Mesothelial cell of epicardium (in vitro differentiated cells): ENCODE measurements at places on chromosomes 16 and 17. TPM values are rescaled to one million over a fixed set of nuclear protein-coding genes. Genes with fewer than 3 reads are reported as not detected.
A peak's percentile ranks its signal among the peaks of the same experiment; 100 is the strongest.

WNK4 gene
- 1.3 to 1.8 TPM (median 1.7 TPM) in 3 replicates for total RNA-seq

PPP1R27 gene
- total RNA-seq, result 0.35 TPM in 1 of 3 replicates, not detected in the others

PAFAH1B1 gene
- total RNA-seq, result 141 to 151 TPM (median 144 TPM) in 3 replicates

PRAC1 gene
- total RNA-seq, result 14.0 to 16.8 TPM (median 15.2 TPM) in 3 replicates

CLEC10A gene
- total RNA-seq, result not detected in 3 replicates

FAM234A gene
- total RNA-seq, result 133 to 137 TPM (median 137 TPM) in 3 replicates

SLC5A11 gene
- total RNA-seq, result 0.22 to 0.32 TPM in 2 of 3 replicates, not detected in the other

GRCh38 chr17:69684251-69684650, 269.8 kb downstream of the MAP2K6 start:
- H3K4me3 ChIP-seq, result no peak overlapping the region
- H3K36me3 ChIP-seq, result peaks cover 7% of the 10 kb centered on the region
- H3K27ac ChIP-seq, result no peak overlapping the region
- no peak for DNase-seq
- H3K27me3 ChIP-seq, result no peaks in the 10 kb centered on the region
- no peaks in the 10 kb centered on the region for H3K4me1 ChIP-seq

GRCh38 chr16:64184156-64184555, 937.7 kb downstream of the CDH11 start:
- peaks cover under 1% of the 10 kb centered on the region for H3K36me3 ChIP-seq
- DNase-seq, result no peak
- no peak overlapping the region for H3K4me3 ChIP-seq
- no peaks in the 10 kb centered on the region for H3K4me1 ChIP-seq
- no peaks in the 10 kb centered on the region for H3K27me3 ChIP-seq

DNA sequence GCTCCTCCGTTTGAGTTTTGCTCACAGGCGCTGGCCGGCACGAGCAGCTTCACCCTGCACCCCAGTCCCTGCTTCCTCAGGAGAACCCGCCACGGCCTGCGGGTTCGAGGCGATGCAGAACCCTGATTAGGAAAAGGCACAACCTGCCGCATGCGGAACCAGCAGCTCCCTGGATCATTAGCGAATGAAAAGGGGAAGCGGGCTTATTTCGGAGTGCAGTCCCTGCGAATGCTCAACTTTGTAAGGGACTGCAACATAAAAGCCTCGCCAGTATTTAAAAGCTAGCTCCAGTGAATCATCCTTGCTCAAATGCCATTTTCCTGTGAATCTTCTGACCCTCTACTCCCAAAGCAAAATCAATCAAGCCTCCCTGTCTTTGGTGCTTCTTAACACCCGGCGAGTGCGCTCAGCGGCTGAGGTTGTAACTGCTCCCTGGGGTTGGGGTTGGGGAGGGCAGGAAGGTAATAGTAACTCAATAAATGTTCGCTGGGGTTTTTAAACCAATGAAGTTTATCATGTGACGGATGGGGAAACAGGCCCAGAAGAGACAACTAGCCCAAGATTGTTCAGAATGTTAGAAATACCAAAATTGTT, 678 bp upstream of the AKAP10 start:
- H3K4me3 ChIP-seq, result peak overlapping the region; percentile 91
- peak overlapping the region; percentile 97 for H3K27ac ChIP-seq
- DNase-seq, result no peak
- peaks cover 15% of the 10 kb centered on the region for H3K36me3 ChIP-seq

DNA sequence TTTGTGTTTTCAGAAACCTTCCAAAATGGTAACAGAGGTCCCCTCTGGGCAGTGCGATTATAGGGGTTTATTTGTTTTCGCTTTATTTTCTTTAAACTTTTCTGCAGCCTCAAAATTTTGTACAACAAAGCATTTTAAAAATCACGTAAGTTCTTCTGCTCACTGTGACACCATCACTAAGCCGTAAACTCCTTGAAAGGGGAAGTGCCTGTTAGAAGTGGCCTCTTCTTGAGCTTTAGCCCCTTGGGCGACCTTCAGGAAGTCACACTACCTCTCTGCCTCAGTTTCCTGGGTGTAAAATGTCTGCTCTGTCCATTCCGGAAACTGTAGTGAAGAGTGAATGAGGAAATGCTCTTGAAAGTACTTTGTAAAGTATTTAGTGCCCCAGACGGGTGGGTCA, 26.6 kb downstream of the ARHGAP27 start:
- peak overlapping the region; percentile 43 for H3K4me3 ChIP-seq
- no peaks in the 10 kb centered on the region for H3K27me3 ChIP-seq
- H3K36me3 ChIP-seq, result no peaks in the 10 kb centered on the region
- H3K27ac ChIP-seq, result no peak overlapping the region
- peaks cover 19% of the 10 kb centered on the region for H3K4me1 ChIP-seq
- no peak for DNase-seq

DNA sequence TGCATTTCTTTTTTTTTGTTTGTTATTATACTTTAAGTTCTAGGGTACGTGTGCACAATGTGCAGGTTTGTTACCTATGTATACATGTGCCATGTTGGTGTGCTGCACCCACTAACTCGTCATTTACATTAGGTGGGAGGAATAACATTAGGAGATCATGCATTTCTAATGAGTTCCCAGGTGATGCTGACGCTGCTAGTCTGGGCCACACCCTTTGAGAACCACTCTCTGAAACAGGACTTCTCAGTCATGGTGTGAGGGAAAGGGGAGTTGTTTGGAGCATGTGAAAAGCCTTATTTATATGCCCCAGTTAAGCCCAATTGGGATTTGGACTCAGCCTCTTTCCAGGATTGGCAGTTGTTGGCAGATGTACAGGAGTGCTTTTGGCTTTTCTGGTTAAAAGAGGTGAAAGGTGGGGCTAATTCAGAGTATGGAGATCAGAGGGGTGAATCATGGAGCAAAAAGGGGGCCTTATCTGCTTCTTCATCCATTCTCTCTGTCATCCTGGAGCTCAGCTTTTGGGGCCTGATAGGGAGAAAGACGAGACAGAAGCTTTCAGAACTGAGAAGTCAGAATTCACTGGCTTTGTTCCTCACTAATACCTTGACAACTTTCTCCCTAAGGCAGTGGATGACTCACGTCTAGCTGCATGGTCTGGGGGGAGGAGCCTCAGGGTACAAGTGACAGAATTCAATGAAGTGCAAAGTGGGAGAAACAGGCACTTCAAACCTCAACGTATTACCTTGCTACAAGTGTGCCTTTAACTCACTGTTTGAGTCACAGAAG, 180.0 kb upstream of the CACNG3 start:
- peak overlapping the region; percentile 69 for H3K27ac ChIP-seq
- no peaks in the 10 kb centered on the region for H3K36me3 ChIP-seq
- no peak overlapping the region for H3K4me3 ChIP-seq
- H3K27me3 ChIP-seq, result peaks cover 2% of the 10 kb centered on the region
- H3K4me1 ChIP-seq, result peaks cover 20% of the 10 kb centered on the region

DNA sequence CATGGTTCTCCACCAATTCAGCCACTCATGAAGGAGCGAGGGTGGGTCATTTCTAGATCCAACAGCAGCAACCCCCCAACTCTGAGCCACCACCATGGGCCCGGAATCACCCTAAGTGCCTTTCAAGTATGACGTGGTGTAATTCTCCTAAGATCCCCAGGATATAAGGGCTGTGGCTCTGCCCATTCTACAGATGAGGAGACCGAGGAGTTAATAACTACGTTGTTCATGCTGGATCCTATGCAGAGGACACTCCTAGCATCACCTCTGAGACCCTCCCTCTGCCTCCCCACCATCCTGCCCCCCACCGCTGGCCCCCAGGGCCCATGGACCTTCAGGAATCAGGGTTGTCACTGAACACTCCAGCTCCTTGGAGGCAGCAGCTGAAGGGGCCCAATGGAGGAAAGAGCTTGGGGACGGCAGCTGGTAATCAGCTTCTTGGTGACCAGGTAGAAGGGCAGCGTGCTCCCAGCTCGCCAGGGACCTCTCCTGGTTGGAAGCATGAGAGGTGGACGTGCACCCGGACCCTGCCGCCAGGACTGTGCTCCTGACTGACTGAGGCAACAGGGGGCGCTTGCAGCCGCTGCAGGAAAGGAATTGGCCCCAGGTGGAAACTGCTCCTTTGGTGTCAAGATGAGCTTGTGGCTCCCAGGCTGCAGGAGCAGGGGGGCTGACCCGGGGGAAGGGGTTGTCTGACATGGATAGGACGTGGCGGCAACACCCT, 28.2 kb upstream of the CACNG1 start:
- no peaks in the 10 kb centered on the region for H3K27me3 ChIP-seq
- H3K4me1 ChIP-seq, result peaks cover 8% of the 10 kb centered on the region
- no peak overlapping the region for H3K27ac ChIP-seq
- H3K4me3 ChIP-seq, result no peak overlapping the region
- no peak for DNase-seq

DNA sequence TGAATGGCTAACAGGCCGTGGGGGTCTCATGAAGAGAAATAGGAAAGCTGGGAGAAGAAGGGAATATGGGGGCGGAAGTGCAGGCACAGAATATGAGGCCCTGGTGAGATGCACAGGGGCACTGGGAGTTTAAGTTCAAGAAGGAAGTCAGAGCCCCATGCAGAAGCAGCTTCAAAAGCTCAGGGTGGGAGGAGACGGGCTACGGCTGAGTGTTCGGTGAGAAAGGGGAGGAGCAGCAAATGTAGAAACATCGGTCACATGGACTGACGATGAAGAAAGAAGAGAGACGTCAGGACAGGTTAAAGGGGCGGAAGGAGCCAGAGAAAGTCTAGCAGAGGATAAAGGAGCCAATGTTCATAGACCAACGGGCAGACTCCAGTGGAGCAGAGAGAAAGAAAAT, 204.5 kb upstream of the ZFHX3 start:
- H3K36me3 ChIP-seq, result no peaks in the 10 kb centered on the region
- no peaks in the 10 kb centered on the region for H3K4me1 ChIP-seq
- H3K27ac ChIP-seq, result no peak overlapping the region
- no peak for DNase-seq
- no peak overlapping the region for H3K4me3 ChIP-seq
- no peaks in the 10 kb centered on the region for H3K27me3 ChIP-seq

GRCh38 chr17:5249615-5250014, 15.0 kb upstream of the SCIMP start:
- H3K4me3 ChIP-seq, result no peak overlapping the region
- no peaks in the 10 kb centered on the region for H3K36me3 ChIP-seq
- no peaks in the 10 kb centered on the region for H3K4me1 ChIP-seq
- H3K27ac ChIP-seq, result no peak overlapping the region
- no peaks in the 10 kb centered on the region for H3K27me3 ChIP-seq
- no peak for DNase-seq

DNA sequence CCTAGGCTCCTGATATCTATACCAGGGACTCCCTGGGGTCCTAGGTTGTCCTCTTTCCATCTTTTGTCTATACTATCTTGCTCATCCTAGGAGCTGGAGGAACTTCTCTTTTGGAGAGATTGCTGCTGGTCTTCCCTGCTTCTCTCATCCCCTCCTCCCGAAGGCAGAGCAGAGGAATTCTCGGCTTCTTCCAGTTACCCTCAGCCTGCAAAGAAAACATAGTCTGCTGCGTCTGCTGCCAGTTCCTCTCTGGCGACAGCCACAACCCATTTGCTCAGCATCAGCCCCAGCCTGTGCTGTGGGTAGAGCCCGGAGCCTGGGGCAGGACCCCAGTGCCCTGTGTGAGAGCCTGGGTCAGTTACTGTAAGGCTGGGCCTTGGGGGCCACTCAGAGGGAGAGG, 21.5 kb upstream of the DYNLL2 start:
- H3K4me1 ChIP-seq, result peaks cover 6% of the 10 kb centered on the region
- H3K4me3 ChIP-seq, result no peak overlapping the region
- H3K27me3 ChIP-seq, result peaks cover 4% of the 10 kb centered on the region

DNA sequence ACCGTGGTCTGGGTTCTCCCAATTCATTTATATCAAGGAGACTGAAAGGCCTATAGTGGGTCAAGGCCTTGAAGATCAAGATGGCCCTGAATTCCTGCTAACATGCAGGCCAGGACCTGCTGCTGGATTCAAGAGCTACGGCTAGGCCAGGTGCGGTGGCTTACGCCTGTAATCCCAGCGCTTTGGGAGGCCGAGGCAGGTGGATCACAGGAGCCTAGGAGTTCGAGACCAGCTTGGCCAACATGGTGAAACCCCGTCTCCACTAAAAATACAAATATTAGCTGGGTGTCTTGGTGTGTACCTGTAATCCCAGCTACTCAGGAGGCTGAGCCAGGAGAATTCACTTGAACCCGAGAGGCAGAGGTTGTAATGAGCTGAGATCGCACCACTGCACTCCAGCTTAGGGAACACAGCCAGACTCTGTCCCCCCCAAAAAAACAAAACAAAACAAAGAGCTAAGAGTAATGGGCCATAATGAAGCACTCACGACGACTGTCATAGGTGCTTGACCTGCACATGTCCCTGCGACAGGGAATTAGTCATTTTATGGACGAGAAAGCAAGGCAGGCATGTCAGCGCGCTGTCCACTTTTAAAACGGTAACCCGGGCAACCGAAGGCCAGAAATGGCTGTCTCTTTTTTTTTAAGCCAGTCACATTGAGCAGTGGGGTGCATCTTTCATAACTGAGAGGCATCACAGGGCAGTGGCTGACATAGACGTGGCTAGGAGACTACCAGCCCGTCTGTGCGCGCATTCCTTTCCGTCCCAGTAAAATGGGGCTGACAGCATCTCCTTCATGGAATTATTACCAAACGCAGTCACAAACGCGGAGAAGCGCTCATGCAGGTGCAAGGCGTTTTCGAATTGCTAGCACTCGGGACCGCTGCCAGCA, 1.0 kb upstream of the FBRS start:
- peak overlapping the region; percentile 68 for H3K4me3 ChIP-seq
- H3K36me3 ChIP-seq, result peaks cover 12% of the 10 kb centered on the region
- no peak for DNase-seq
- H3K27me3 ChIP-seq, result no peaks in the 10 kb centered on the region
- H3K4me1 ChIP-seq, result peaks cover 35% of the 10 kb centered on the region
